HEK293T (cell line): ENCODE measurements at places on chromosomes 1 and 21.

DNA sequence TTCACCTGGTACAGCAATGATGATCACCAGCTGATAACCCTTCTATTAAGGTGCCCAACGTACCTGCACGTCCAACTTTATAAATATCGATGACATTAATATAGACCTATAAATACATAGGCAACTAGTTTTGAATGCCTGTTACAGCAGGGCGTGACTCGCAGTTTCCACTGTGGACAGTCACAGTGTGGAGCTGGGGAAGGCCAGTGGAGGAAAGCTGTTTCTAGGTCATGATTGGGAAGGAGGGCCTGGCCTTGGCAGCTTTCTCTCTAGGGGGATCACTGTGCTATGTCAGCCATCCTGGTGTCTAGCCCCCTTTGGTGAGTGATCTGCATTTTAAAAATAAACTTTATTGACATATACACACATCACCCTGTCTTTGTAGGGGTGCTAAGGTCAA is 4.4 kb upstream of the PRDM15 start:
- no peak for DNase-seq

- peak; percentile 61 for DNase-seq
Measured at GRCh38 chr21:45073301-45074047, 906 bp upstream of the ADARB1 start.

GRCh38 chr1:6198646-6199297 is 623 bp downstream of the RPL22 start:
- no peak for DNase-seq

DNA sequence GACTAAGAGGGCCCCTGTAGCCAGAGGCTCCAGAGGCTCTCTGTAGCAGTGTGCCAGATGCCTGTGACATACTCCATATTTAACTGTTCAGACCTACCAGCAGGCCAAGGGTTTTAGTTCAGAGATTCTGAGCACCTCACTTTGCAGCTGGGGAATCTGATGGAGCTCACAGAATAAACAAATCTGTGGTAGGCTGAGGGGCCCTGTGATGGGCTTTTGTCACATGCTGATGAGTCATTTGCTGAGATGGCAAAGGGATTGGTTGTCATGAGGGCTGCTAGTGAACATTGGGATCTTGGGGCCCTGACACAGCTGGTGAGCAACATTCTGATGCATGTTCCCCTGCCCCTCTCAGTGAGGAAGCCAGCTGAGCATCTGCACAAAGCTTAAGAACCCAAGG is 482.2 kb downstream of the CAMTA1 start:
- no peak for DNase-seq

DNA sequence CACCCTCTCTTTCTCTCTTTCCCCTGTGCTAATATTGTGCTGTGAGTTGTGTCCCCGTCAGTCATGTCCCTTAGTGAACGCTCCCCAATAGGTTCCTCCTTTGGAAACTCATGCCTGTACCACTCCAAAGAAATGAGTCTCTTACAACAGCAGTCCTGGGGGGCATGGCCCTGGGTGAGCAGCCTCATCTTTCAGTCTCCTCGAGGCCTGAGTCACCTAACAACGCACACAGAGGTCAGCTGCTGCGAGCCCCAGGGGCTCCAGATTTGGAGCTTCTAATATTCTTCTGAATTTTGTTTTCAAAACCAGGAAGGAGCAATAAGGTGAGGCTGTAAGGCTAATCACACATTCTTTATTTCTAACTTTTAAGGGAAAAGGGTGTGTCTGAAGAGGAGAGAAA is 30.5 kb upstream of the ZBTB8A start:
- DNase-seq: no peak

- DNase-seq: peak; percentile 60
Measured at GRCh38 chr1:236502972-236503639, 20.7 kb upstream of the LGALS8 start.

DNA sequence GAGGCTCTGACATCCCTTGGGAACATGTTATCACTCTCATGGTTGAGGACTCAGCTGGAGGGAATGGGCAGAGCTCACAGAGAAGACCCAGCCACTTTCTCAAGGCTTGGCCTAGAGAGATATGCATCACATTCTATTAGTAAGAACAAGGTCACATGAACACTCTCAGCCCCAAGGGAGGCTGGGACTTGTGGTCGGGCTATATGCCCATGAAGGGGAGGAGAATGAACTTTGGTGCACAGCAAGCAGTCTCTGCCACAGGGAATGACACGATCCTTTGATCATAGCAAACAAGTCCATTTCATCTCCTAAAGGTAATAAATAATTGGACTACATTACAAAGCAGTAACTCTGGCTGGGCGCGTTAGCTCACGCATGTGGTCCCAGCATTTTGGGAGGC is 105.7 kb downstream of the SYF2 start:
- DNase-seq: no peak

- no peak for DNase-seq
Measured at GRCh38 chr1:181044449-181044966, 10.7 kb downstream of the MR1 start.

DNA sequence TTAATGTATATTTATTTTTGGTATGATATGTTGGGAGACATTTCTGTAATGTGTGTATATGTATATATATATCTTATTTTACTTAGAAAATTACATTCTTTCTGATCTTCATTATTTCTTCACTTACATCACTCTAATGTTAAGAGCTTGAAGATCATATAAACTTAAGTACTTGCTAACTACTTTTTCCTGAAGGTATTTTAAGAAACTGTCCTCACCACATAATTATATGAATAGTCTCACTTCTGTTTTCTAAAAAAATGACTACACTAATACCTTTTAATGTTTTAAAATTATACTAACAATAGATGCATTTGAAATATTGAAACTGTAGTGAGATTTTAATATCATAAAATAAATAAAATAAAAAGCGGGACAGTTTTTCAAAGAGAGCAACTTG is 377.1 kb downstream of the LRRIQ3 start:
- DNase-seq: no peak

DNA sequence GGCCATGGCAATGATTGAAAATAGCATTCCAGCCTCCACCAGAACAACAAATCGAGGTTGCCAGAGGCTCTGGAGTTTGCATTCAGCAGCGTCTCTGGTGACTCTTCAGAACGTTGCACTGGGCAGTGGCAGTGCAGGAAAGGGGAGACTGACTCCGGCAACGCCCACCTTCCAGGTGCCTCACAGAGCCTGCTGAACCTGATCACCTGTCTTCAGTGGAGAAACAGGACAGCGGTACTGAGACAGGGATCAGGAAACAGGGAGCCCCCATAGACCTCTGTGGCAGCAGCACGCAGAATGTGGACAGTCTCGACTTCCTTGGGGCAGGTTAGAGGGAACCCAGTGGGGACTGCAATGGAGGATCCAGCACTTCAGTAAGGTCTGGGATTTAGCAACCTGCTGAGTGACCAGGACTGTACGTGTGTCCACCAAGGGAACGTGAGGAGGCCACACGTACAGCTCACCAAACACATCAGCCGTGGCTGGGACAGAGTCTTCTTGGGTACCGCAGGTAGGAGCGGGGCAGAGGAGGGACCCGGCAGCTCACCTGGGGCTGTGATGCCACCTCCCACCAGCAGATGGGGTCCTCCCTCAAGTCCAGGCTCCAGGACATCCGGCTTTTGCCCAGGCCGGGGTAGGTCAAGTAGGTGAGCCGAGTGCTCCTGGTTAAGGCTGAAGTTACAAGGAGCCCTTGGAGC is 128.6 kb downstream of the PRDM2 start:
- DNase-seq: peak; percentile 72

DNA sequence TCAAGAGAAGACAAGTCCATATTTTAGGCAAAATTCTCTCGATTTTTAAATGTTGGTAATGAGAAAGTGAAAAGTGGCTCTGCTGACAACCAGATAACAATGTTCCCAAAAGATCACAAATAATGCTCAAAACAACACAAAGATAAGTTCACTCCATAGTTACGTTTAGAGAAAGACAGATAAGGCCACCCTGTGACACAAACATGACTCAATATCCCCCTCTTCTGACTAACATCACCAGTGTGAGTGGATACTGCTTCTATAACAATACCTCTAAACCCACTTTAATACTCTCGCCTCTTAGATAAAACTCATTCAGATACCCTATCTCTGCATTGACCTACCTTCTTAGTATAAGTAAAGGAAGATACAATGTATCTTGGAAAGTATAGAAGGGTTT is 51.2 kb upstream of the RGS7 start:
- no peak for DNase-seq

DNA sequence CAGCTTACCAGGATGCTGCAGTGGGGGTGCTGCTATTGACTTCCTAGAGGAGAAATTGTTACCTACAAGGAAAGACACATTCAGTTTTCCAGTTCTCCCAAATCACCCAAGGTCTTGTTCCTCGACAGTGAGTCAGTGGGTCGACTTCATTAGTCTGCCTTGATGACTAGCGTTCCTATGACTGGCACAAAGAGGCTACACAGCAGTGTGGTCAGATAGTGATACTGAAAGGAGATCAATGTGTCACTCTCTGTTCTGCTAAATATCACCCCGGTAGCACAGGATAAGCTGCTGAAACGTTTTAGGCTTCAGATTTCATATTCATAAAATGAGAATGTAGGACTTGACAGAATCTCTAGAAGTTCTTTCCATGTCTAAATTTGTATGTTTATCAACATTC is 357.4 kb downstream of the LMX1A start:
- no peak for DNase-seq

- DNase-seq: no peak
Measured at GRCh38 chr21:45887788-45888187, 93.8 kb upstream of the COL6A1 start.

- no peak for DNase-seq
Measured at GRCh38 chr1:208026880-208027438, 116.0 kb upstream of the CD34 start.

DNA sequence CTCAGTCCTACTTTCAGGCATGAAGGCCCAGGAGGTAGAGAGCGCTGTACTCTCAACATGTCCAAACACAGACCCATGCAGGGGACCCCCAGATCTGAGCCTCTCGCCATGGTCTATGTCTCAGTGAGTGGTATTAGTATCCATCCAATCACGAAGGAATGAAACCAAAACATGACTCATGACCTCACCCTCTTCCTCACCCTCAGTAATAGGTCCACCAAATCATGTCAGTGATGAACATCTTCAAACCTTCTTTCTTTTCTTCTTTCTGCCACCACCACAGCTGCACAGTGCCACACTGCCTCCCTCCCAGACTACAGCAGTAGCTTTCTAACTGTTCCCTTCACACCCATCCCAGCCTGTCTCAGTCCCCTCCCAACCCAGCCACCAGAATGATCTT is 16.8 kb downstream of the C1orf116 start:
- no peak for DNase-seq

DNA sequence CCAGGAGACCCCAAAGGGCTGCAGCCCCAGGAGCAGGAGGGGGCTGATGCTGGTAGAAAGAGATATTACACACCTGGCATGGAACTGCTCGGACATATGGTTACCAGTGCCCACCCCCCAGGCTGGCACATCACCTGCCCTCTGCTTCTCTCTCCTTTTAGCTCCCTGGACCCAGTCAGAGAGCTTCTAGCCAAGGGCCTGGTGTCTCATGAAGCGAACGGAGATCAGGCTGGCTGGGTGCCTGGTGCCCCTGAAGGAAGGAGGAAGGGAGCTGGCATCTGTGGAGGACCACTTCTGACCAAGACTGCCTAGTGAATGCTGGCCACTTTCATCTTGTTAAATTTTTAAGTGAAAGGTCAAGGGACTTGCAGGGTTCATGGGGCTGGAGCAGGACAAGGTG is 53.1 kb downstream of the FOXO6 start:
- DNase-seq: no peak

DNA sequence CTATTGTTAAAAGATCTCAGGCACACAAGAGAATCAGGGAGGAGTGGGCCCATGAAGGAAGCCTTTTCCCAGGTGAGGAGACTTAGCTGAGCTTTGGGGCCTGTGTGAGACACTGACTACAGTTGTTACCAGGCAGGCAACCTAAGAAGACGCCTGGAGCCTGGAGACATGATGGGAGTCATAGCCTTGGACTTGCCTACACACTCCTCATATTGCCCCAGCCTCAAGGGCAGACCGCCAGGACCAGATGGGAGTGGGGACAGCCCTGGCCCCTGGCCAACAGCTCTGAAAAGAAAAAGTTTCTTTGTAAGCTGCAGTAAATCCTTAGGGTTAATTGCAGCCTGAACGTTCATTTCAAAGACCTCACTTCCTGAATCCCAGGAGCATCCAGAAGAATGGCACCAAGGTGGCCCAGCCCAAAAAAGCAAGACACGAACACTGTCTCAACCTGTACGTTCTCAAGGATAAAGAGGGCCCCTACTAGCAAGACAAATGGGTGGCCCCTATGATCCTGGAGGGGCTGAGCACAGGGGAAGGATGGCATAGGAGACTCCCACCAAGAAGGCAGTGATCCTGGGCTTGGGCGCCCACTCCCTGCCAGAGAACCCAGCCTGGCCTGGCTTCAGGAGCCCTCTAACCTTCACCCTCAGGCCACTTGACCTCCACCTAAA is 33.2 kb upstream of the BTG2 start:
- no peak for DNase-seq
